Stimulated activated CD4-positive, alpha-beta T cell treated with anti-CD3 and anti-CD28 coated beads, Interleukin-2, amount 100 ng/mL, for 4 hours (primary cell): ENCODE measurements at places on chromosomes 3 and 15.
A peak's percentile ranks its signal among the peaks of the same experiment; 100 is the strongest.

DNA sequence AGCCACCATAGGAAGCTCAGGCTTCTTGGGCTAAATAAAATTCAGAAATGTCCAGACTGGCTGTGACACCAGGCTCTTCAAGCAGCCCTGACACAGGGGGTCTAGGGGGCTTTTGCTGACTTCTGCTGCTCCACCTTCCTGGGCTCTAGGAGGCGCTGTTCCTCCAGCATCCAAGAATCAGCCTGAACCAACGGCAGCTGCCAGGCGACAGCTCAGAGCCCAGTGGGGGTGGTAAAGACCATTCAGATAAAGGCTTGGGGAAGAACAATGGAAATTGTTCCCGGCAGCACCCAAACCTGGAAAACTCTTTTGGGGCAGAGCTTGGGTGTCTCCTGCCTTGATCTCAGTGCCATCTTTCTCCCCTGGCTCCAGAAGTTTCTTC lies 21.6 kb upstream of the PSTPIP1 start:
- peak; percentile 48 for DNase-seq

DNA sequence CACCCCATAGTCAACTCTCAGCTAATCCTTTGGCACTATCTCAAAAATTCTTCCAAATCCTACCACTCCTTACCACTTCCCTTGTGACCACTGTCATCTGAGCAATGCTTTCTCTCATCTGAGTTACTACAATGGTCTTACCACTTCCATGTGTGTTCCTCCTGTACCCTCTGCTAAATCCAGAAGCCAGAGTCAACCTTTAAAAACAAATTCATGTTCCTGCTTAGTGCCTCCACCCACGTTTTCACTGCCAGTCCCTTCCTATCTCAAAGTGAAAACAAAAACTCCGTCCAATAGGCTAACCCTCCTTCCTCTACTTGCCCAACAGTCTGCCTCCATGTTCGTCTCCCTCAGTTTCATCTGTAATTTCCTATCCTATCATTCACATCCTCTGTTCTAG lies 109.0 kb downstream of the ADAMTS9 start:
- no peak for DNase-seq

- DNase-seq, result no peak
These were observed 644.7 kb downstream of the OTOL1 start for GRCh38 chr3:162141272-162141791.

DNA sequence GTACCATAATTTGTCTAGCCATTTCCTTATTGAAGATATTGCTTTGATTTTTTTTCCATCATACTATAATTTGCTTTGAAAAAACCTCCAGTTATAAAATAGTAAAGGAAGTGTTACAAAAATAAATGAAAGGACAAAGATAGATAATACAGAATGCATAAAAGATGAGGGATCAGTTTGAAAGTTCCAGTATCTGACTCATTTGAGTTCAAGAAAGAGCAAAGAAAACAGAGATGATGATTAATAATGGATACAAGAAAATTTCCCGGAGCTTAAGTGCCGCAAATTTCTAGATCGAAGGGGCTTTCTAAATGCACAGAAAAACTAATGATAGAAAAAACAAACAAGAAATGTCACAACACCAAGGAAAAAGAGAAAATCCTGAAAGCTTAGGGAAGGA lies 4.3 kb downstream of the WDR48 start:
- no peak for DNase-seq

DNA sequence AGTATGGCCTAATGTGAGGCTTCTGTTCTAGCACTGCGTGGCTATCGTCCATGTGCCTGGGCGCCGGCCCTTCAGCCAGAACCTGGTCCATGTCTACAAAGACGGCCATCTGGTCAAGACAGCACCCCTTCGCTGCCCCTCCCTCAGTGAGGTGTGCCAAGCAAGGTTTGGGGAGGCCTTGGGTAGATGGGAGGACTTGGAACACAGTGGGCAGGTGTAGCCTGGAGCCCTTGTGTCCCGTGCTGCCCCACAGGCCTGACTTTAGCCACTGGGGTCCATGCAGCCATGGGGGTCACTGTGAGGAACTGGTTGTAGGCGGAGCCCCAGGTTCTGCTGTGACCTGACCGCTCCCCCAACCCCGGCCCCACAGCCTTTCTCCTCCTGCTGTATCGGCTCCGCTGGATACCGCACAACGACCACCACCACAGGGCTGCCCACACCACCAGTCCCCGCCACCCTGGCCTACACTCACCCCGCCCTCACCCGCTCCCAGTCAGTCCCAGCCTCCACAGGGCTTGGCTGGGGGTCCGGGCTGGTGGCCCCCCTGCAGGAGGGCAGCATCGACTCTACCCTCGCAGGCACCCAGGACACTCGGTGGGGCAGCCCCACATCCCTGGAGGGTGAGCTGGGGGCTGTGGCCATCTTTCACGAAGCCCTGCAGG lies 16.6 kb downstream of the NBEAL2 start:
- no peak for DNase-seq

GRCh38 chr3:173823911-173824460 lies 426.4 kb downstream of the NLGN1 start:
- no peak for DNase-seq

DNA sequence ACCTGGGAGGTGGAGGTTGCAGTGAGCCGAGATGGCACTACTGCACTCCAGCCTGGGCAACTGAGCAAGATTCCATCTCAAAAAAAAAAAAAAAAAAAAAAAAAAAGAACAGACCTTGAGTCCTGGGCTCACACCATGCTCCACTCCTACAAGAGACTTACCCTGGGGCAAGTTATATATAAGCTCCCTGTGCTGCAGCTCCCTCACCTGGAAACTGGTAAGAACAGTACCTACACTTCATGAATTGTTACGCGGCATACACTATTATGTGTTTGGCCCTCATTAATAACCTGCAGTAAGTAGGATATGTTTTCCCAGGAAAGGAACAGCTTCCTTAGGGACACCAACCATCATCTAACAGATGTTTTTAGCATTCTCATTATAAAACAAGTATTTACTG lies 119.6 kb downstream of the FMN1 start:
- DNase-seq, result no peak

DNA sequence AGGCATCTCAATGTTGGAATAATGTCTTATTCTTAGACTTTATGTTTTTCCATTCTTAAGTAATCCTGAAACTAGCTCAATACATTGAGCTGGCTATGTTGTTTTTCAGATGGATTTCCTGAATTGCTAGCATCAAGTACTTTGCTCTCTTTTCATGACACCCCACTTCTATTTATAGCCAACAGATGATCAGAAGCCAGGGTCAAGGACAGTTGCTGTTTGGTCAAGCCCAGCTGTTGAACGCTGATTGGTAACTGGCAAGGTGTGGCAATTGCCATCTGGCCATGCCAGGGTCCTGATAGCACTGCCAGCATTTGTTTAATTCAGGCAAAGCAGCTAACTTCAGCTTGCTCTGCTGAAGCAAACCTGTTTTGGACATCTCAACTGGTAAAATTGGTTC lies 46.2 kb upstream of the PLCL2 start:
- DNase-seq, result no peak

GRCh38 chr3:4071481-4072184 lies 231.5 kb upstream of the SETMAR start:
- DNase-seq, result no peak

GRCh38 chr15:81091889-81092558 lies 42.0 kb upstream of the CFAP161 start:
- no peak for DNase-seq

DNA sequence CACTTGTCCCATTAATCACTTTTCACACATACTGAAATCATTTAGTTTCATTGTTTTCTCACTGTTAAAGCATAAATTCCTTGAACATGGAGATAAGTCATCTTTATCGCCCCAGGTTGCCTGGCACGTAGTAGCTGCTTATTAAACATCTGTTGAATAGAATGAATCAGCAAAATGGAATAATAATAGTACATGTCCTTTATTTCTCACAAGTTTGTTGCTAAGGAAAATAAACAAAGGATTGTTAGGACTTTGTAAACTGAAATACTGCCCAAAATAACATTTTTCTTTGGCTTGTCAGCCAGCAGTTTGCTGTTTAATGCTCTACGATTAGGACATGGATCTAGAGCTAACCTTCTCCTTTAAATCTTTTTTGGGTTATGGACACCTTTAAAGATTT lies 17.9 kb downstream of the SLC35A5 start:
- no peak for DNase-seq

- no peak for DNase-seq
These were observed 532.5 kb upstream of the KCNMB2 start for GRCh38 chr3:178003756-178004155.

DNA sequence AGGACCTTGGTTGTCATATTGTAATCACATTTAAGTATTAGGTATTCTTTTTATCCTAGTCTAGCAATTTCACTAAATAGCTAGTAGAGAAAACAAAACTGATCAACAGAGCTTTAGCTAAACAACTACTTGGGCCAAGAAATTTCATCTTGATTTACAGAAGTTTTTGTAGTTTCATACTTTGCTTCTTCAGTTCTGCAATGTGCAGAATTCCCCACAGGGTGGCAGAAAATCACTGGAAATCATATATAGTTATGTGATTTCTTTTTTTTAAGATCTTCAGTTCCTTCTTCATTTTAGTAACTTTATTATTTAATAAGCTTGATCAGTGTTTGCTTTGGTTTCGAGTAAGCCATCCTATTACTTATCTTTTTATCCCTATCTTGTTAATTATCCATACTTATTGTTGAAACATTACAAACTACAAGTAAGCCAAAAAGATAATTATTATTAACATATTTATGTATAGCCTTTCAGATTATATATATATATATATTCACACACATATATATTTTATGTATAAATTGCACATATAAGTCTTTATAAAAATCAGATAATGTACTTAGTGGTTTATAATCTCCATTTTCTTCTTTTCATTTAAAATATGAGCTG lies 2.2 kb upstream of the BNIP2 start:
- peak; percentile 28 for DNase-seq

DNA sequence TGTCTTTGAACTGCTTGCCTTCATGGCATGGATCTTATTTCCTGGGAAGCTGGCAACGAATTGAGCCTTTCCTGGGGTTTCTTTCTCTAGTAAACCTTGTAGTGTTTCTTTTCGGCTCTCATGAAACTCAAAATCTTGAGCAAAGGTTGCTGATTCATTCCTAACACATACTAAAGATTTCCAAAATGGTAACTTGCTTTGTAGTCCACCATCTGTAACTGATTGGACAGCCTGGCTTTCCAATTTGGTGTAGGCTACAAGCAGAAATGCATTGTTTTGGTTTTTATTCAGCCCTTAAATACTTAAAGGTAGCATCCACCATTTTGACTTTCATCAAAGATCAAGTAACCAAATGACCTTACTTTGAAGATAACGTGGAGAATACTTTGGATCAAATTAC lies 38.1 kb downstream of the LRTM1 start:
- DNase-seq, result no peak

DNA sequence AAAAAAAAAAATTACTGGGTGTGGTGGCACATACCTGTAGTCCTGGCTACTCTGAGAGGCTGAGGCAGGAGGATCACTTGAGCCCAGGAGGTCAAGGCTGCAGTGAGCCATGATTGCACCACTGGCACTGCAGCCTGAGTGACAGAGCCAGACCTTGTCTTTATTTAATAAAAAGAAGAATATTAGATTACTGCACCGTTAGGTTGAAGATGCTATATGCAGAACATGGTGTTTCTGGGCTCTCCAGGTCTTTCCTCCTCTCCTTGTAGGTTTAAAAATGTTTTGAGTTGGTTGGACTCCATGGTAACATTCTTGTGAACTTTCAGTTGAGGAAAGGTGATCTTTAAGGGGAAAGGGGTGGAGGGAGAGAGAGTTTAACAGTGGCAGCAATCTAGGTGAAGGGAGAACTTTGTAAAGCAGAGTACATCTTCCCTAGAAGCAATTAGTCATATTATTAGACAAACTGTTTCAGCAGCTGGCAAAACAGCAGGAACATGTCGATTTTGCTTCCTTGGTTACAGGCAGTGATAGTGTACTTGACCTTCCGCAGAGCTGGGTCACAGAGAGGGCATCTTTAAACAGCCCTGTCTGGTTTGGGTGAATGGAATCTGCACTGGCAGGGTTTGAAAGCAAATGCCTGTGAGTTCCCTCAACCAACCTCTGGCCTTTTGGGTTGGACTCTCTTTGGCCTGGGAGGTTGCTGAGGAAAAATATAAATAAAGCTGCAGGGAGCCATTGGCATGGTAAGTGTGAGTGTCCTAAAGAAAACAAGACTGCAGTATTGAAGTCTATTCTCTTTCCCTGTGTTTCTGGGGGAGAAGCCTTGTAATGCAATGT lies 42.8 kb downstream of the NR2C2 start:
- no peak for DNase-seq

GRCh38 chr3:102488331-102488730 lies 53.5 kb downstream of the ZPLD1 start:
- no peak for DNase-seq

DNA sequence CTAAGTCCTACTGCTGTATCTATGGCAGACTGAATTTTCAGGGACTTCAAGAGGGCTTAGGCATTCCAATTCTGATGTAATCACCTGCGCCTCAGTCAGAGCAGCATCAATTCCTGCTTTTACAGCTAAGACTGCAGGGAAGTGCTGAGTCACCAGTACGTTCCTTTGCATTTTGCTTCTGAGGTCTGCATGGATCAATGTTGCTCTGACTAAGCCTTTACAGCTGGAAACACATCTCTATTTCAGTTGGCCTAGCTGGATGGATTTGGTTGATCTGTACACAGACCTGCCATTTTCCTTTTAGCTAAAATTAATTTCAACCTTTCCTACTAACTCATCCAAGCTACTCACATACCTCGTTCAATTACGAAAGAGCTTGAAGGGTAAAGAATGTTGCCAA lies 51.3 kb downstream of the ETV5 start:
- DNase-seq, result no peak

GRCh38 chr3:116097226-116097625 lies 348.1 kb downstream of the LSAMP start:
- DNase-seq, result no peak

DNA sequence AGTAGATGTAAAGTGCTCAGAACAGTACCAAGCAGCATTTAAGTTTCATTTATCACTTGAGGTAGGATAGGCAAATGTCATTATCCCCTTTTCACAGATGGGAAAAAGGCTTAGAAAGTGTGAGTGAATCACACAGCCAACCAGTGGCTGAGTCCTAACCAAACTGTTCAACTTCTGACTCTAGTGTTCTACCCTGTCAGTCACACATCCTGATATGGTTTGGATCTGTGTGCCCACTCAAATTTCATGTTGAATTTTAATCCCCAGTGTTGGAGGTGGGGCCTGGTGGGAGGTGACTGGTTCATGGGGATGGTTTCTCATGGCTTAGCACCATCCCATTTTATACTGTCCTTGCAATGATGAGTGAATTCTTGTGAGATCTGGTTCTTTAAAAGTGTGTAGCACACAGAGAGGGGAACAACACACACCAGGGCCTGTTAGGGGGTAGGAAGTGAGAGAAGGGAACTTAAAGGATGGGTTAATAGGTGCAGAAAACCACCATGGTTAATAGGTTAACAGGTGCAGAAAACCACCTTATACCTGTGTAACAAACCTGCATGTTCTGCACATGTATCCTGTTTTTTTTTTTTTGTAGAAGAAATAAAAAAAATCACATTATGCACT lies 304.7 kb downstream of the SUCLG2 start:
- no peak for DNase-seq

GRCh38 chr3:80676866-80677265 lies 909.1 kb upstream of the ROBO1 start:
- DNase-seq, result no peak

- DNase-seq, result no peak
These were observed 13.2 kb upstream of the ATP2B2 start for GRCh38 chr3:10518506-10519150.
